Activated CD8-positive, alpha-beta memory T cell treated with anti-CD3 and anti-CD28 coated beads for 4 hours (primary cell): ENCODE measurements at places on chromosomes 16 and 17.

DNA sequence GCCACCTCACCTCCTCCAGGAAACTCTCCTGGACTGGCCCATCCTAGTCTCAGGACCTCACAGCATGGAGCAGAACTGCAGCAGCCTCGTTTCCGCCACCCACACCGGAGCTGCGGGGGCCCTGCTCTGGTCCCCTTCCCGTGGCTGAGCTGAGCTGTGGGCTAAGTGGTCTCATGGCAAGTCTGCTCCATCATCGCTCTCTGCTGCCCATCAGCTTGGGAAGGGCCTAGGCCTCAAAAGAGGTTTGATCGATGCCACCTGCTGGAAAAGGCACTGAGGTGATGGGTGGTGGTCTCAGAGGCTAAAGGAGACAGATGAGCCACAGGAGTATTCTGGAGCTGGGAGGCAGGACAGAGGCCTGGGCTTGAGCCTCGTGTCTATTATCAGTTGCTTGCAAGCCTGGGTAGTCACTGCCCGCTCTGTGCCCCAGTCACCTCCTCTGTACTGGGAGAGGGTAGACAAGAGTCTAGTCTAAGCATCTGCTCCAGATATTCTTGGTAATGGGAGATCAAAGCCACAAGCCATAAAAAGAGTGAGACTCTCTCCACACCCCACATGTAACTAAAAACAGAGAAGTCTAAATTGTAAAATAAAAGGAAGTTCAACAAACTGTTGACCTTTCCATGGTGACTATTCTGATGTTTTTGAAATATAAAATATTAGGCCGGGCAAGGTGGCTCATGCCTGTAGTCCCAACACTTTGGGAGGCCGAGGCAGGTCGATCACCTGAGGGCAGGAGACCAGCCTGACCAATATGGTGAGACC is 1.6 kb downstream of the ITGAE start:
- no peak for DNase-seq

DNA sequence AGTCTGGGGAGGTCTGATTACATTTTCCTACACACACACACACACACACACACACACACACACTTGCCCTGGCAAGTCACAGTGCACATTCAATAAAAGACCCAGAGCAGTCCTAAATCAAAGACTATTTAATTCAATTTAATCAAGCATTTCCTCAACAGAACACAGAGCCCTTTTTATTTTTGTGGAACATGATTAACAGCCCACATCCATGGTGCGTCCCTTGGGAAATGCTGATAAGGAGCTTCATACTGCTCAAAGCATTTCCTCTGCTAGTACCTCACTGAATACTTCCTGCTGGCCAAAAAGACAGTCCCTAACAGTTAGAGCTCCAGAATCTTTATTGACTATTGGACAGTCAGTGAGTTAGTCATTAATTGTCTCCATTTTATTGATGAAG is 43.1 kb upstream of the MYH10 start:
- DNase-seq: no peak

- DNase-seq: no peak
Measured at GRCh38 chr17:49603238-49603637, 27.6 kb downstream of the NXPH3 start.

GRCh38 chr17:55303701-55304145 is 39.0 kb downstream of the HLF start:
- no peak for DNase-seq

- no peak for DNase-seq
Measured at GRCh38 chr16:83838151-83838550, 30.4 kb downstream of the HSBP1 start.

DNA sequence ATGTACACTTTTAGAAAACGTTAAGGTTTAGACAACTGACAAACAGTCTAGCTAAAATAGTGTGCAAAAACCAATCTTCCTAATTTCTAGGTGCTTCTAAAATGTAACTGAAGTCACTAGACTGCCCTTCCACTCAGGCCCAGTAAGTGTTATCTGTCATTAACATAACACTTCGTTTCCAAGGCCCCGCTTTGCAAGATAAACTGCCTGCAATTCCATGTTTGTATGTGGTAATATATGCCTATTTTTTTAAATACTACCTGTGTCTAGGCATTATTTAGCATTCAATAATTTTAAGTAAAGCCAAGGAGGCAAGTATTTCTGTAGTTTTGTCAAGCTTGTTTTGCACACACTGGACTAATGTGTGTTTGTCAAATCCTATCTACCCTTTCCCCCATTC is 3.2 kb downstream of the USP32 start:
- DNase-seq: no peak

DNA sequence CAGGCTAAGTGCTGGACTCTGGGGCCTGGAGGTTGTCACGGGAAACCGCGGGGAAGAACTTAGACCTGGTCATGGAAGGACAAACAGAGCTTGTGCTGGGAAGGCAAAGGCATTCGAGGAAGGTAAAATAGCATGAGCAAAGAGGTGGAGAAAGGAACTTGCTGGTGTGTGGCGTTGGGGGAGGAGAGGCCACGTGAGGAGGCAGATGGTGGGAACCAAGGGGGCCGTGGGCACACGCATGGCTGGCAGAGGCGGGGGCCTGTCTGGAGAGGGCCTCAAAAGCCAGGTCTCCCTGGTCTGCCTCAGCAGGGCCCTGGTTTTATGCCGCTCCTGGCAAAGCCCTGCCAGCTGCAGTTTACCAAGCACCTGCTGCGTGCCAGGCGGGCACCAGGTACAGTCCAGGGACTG is 15.3 kb downstream of the CORO7 start:
- no peak for DNase-seq

DNA sequence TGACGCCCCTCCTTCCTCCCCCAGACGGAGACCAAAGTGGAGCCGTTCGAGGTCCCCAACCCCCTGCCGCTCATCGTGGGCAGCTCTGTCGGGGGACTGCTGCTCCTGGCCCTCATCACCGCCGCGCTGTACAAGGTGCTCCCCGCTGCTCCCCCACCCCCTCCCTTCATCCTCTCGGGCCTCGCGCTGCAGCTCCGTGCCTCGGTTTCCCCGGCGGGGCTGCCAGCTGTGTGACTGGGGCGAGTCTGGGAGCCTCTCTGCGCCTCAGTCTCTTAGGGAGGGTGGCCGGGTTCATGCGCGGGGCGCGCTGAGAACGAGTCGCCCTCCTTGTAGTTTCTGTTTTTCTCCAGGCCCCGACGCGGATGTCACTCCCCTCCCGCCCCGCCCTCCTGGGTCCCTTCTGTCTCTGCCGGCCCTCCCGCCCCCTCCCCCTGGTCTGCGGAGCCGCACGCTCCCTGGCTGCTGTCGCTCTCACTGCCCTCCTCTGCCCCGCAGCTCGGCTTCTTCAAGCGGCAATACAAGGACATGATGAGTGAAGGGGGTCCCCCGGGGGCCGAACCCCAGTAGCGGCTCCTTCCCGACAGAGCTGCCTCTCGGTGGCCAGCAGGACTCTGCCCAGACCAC is 23.7 kb upstream of the ITGAX start:
- DNase-seq: no peak

DNA sequence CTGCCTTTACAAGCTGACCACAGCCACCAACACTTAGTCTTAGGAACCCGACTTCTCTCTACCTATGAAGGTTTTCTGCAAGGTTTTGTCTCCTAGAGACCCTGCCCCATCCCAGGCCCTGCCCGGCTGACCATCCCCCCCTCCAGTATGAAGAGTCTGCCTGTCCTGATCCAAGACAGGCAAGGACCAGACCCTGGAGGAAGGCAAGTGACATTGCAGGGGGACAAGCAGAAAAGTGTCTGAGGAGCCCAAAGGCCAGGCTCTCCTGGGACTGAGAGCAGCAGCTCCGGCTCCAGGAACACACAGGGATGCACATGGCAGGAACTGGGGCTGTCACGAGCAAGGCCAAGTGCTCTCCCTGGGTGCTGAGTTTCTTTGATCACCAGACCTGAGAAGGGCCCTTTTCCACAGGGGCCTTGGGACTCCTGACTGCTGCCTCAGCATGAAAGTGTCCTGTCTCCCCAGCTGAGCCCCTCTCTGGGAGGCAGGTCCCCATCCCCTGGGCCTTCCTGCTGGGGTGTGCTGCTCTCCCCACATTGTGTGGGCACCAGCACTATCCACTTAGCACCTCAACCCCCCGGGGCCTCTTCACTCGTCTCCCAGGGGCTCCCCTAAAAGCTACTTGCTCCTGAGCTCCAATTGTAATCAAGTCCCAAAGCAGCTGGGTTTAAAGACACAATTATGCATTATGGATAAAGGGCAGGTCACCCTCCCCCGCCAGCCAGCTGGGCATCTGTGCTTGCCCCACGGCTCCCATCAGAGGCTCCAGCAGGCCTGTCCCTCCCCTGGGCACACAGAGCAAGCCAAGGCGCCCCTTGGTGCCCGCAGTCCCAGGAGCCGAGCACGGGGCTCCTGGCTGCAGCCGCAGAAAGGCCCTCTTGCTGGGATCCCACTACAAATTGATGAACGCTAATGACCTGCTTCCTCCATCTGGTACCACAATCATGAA is 11.6 kb upstream of the CACNG4 start:
- DNase-seq: no peak

GRCh38 chr17:49556223-49556943 is 19.3 kb upstream of the NXPH3 start:
- DNase-seq: peak; percentile 59

- DNase-seq: no peak
Measured at GRCh38 chr16:78961464-78961863, 639.1 kb downstream of the MAF start.

DNA sequence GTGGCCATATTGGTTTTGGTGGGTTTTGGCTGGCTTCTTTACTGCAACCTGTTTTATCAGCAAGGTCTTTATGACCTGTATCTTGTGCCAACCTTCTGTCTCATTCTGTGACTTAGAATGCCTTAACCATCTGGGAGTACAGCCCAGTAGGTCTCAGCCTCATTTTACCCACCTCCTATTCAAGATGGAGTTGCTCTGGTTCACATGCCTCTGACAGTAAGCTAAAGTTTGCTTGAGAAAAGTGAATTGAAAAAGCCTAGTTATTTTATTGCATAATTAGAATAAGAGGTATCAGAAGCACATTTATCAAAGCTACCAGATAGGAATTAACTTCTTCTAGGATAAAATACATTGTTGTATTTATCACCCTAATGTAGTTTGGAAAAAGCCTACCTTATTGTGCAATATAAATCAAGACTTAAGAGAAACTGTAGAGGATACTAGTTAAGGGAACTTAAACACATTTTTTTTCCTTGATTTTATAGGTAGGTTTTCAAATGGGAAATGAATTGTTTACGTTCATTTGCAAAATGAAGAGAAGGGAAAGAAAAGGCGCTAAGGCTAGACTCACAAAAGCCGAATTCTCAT is 202.3 kb upstream of the KCNJ16 start:
- no peak for DNase-seq

- DNase-seq: no peak
Measured at GRCh38 chr17:78127888-78128550, 536 bp downstream of the TMC6 start.

- DNase-seq: no peak
Measured at GRCh38 chr16:2598133-2598641, 60.4 kb downstream of the PDPK1 start.

GRCh38 chr17:82092094-82092586 is 5.9 kb downstream of the FASN start:
- DNase-seq: no peak

DNA sequence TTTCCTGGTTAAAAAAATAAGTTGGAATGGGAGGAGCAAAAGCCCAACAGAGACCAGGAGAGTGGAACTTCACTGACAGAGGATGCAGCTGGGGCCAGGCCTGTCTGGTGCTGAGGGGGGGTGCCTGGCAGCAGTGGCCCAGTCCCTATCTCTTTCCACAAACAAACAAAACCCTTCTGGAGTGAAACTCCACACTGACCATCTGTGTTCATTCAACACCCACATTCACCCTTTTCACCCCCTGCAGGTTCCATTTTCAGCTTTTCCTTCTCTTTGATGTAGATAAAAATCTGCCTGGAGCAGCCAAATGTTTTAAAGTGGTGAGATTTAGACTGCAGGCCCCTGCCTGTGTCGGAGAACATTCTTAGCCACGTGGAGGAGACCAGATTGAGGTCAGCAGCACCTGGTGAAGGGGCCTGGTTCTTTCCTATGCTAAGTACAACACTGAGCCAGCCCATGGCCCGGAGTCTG is 161.4 kb upstream of the CDH11 start:
- no peak for DNase-seq

- no peak for DNase-seq
Measured at GRCh38 chr17:10019941-10020451, 114.9 kb upstream of the RCVRN start.

GRCh38 chr17:78697554-78698343 is 84.3 kb downstream of the CYTH1 start:
- no peak for DNase-seq

DNA sequence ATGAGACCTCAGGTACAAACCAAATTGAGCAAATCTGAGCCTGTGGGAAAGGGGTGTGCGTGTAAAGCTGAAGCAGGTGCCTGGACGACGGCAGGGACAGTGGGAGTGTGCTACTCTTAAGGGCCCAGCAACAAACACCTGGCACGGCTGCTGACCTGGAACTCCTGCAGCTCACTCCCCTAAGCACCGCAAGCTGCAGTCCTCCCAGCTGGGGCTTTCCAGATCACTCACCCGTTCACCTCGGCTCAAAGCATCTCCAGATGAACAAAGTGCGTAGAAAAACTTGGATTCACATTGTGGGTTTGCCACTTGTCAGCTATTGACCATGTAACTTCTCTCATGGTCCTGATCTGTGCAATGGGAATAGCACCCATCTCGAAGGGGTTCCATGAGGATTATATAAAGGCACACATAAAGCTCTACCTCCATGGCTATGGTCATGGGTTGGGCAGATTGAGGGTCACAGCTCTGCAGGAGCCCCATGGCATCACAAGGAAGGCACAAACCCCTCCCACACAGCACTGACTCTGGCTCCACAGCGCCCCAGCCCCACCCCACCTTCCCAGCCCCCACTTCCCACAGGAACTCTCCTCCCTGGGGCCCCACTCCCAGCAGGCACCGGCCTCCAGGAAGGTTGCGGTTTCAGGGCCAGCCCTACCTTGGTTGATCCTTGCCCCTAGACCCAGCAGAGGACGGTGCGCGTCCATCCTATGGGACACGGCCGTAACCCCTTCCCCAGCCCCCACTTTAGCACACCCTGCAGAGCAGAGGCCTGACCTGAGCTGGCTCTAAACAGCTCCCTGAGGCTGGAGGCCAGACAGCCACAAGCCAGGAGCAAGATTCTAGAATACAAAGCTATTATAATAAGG is 21.9 kb downstream of the ST3GAL2 start:
- no peak for DNase-seq

GRCh38 chr16:75534560-75535205 is 1.2 kb downstream of the CHST5 start:
- DNase-seq: no peak

GRCh38 chr16:66426112-66427035 is 721 bp upstream of the BEAN1 start:
- DNase-seq: no peak

DNA sequence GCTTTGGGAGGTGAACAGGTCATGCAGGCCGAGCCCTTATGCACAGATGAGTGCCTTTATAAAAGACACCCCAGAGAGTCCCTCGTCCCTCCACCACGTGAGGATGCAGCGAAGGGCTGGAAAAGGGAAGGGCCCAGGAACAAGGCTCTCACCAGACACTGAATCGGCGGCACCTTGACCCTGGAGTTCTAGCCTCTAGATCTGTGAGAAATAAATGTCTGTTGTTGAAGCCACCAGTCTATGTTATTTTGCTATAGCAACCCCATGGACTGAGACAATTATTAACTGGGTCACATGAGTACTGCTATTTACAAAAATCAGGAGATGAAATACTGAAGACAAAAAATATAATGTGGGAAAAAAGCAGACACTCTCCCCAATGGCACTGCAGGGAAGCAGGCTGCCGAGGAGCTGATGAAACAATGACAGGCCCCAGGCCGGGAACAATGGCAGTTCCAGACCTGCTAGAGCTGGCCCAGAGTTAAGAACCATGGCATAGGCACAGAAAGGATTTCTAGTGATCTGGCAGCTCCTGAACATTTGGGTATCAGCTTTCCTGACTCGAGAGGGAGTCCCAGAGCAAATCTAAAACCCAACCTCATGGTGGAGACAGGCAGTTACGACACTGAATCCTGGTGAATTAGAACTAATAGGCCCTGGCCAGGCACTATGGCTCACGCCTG is 17.8 kb upstream of the GGA2 start:
- no peak for DNase-seq
